ENCODE measurements at places on chromosomes 4 and X.

DNA sequence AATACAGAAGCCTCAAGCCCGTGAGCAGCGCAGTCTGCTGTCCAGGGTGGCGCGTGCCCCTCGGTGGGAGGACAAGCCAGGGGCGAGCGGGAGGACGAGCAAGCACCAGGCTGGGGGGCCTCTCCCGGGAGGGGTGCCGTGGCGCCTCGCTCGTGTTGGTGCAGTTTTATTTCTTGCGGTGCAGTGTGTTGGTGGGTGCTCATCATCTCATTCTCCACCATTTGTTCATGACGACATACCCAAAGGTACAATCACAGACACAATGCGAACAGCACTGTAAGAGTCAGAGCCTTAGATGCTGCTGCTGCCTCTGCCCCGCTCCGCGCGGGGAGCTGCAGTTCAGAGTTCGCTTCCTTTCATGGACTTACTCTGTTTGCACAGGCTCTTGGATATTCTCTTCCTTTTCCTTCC, 30.3 kb downstream of the RGS12 start:
- DNase-seq, result no peak

DNA sequence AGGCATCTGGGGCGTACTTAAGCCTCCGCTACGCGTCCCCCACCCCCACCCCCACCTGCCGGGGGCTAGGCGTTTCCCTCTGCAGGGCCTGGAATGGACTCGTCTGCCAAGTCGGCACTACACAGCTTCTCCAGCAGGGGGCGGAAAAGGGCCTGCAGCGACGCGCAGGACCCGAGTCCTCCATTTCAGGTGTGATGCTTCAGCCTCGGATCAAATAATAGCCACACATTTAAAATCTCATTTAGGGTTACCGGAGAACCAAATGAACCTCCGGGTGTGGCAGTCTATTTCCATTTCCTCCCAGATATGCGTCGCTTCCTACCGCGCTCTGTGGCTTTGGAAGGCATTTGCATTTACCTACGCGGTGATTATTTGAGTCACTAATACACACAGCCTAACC, 2.9 kb downstream of the PAK3 start:
- peak; percentile 29 for DNase-seq

DNA sequence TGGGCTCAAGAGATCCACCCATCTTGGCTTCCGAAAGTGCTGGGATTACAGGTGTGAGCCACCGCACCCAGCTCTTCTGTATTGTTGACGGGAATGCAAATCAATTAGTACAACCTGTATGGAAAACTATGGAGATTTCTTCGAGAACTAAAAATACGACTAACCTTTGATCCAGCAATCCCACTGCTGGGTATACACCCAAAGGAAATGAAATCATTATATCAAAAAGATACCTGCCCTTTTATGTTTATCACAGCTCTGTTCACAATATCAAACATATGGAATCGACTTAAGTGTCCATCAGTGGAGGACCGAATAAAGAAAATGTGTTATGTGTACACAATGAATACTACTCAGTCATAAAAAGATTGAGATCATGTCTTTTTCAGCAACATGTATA, 49.3 kb downstream of the ELOVL6 start:
- no peak for DNase-seq

GRCh38 chrX:55668084-55668483, 44.9 kb downstream of the FOXR2 start:
- DNase-seq, result no peak

GRCh38 chr4:168153596-168154440, 61.5 kb downstream of the ANXA10 start:
- DNase-seq, result peak; percentile 74

GRCh38 chrX:53768451-53768850, 81.9 kb upstream of the HUWE1 start:
- DNase-seq, result no peak

GRCh38 chrX:55490974-55491373, 1.3 kb upstream of the USP51 start:
- DNase-seq, result no peak
